ENCODE measurements at places on chromosomes 7 and 10.

- peak; percentile 46 for DNase-seq
These were observed 13.6 kb downstream of the VPS50 start for GRCh38 chr7:93245525-93246432.

DNA sequence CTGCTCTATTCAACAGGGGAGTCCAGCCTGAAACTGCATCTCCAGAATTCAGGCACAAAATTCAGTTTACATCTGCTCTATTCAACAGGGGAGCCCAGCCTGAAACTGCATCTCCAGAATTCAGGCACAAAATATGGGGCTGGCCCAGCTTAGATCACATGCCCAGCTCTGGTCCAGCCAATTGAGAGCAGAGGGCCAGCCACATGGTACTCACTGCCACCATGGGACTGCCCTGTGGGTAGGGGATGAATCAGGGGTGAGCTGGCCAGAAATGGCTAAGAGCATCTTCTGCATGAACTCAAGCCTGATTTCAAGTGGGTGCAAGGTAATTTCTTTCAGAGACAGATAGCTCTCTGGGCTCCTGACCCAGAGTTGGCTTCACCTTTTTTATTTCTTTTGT lies 156.6 kb upstream of the LYZL2 start:
- DNase-seq: no peak

- no peak for DNase-seq
These were observed 261.1 kb downstream of the AUTS2 start for GRCh38 chr7:69859342-69859741.

DNA sequence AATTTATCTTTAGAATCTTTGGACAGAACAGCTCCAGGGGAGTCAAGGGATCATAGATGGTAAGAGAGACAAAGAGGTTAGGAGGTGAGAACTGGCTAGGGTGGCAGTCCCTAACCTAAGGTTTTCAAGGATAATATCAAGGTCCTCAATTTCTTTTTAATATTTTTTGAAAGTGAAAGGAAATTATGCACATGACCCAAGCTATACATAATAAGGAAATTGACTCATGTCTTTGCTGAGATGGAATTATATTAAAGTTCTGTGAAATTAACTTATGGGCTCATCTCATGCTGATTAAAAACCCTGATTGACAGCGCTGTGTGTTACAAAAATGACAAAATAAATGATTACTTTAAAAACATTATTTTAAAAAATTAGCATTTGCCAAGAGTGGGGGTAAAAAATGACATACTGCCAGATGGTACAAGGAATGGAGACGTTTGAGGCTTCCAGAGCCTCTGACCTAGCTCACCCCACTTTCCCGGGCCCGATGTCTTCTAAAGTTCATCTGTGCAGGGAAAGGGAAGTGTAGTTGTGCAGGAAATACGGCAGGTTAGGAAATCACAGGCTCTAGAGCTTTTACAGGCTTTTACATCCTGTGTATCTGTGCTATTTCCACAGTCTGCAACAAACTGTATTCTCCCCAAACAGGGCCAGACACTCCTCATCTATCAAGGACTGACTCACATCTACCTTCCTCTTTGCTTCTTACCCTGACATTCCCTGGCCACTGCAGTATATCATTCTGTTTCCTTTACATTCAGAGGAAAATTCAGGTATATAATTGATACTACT lies 185.6 kb upstream of the PRSS58 start:
- no peak for DNase-seq

DNA sequence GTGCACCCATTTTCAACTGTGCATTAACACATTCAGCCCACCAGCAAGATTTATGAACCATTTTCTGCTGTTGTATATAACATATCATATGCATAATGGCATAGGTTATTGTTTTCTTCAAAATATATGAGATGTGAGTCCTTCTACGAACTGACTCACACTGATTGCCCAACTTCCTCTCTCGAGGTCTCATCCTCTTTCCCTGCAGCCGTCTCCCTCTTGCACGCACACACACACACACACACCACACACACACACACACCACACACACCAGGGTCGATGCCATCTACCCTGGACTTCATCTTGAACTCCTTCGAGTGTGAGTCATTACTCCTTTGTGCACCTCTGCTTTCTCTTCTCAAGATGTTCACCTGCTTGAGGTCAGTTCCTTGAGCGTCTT lies 36.7 kb downstream of the EGFR start:
- DNase-seq: no peak
